CD8-positive, alpha-beta memory T cell (primary cell): ENCODE measurements at places on chromosomes 5 and 9. TPM values are rescaled to one million over a fixed set of nuclear protein-coding genes. Genes with fewer than 3 reads are reported as not detected.

DNA sequence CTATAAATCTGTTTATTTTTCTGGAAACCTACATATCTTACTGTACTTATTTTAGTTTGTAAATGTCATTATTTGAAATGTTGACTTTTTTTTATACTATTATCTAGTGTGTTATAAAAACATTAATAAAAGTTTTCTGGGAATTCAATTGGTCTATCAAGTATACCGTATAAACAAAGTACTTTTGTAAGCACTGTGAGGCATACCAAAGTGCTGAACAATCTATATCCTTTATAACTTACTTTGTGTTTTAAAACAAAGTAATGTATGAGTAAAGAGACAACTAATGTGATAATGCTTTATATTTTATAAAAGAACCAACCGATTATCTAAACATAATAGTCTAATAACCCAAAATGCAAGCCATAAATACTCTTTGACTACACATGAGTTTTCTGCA is 23.1 kb downstream of the EDIL3 start:
- H3K36me3 ChIP-seq, result no peaks in the 10 kb centered on the region
- H3K4me3 ChIP-seq, result no peak overlapping the region
- DNase-seq, result no peak
- no peaks in the 10 kb centered on the region for H3K27me3 ChIP-seq

The AK1 gene
- 15.8 TPM for total RNA-seq

The PGM5 gene
- total RNA-seq, result not detected

The CACFD1 gene
- total RNA-seq, result 1.3 TPM

The NRARP gene
- 2.3 TPM for total RNA-seq

The CCDC152 gene
- total RNA-seq, result 14.5 TPM

The CDC20B gene
- total RNA-seq, result 0.16 TPM

The C9orf57 gene
- not detected for total RNA-seq

The MEIKIN gene
- not detected for total RNA-seq
